ENCODE measurements at places on chromosomes 7 and 10.

- peak; percentile 76 for DNase-seq
Observed at GRCh38 chr7:28685644-28686417, 272.3 kb downstream of the TRIL start.

DNA sequence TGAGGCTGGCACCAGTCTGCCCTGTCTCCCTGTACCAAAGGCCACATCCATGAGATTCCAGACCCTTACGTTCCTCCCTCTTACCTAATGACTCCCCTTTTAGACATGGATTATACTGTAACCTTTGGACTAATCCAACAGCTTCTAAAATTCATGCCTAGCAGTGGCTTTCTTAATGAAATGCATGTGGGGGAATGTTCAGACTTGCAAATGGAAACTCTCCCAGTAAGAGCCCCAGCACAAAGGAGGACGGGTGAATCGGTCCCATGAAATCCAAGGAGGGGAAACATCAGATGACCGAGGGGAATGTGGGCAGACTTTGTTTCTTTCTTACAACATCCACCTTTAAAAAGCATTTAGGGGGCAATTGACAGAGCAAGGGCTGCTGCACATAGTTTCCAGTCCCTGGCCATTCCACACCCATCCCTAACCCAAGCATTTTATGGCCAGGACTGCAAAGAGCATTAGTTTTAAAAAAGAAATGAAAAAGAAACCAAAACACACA, 71.5 kb downstream of the COL13A1 start:
- DNase-seq = no peak

GRCh38 chr10:122113945-122114747, 125.2 kb downstream of the TACC2 start:
- DNase-seq = peak; percentile 26

DNA sequence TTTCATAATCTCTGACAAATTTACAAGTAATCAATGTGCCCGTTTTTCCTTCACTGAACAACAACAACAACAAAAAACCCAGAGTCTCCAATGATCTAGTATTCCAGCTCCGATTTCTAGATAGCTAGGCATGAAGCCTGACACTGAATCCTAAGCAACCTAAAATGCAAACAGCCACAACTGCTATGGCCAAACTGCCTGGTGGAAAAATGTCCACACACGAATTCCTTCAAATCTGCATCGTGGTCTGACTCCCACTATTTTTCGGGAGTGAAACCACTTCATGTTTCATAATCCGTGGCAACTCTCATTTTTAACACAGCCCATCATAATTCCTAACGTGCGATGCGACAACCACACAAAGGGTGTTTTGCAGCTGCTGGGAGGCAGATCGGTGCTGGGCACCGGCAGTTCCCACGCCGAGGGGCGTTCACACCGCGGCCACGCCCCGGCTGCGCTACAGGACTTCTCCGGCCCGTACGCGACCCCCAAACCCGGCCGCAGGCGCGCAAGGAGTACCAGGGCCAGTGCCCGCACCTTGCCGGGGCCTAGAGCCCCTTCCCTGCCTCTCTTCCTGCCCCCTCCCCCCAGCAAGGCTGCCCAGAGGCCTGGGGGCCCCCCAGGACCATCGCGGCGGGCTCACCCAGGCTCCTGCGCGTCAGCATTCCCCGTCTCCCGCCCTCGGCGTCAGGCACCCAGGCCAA, 814 bp downstream of the RUFY2 start:
- DNase-seq = peak; percentile 73

GRCh38 chr10:77861366-77861765, 65.2 kb downstream of the DLG5 start:
- DNase-seq = no peak

All from left colon (tissue), 2 donors.